ENCODE measurements at places on chromosomes 1 and 21.

- no peak for DNase-seq
These were observed 34.9 kb upstream of the ZNF362 start for GRCh38 chr1:33221385-33221758.

DNA sequence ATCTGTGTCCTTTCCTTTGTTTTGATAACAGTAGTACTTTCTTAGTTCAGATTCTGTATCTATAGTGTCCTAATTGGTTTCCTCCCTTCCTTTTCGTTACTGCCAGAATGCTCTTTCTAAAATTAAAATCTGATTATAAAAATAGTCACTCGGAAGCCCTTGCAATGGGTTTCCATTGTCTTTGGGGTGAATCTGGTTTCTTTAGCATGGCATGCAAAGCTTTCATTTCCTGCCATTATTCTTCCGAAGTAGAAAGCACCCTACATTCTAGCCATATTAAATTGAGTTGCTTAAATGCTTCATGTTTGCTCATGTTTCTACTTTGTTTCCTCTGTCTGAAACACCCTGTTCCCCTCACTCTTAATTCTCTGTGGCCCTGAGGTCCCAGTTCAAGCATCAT lies 53.2 kb upstream of the MACF1 start:
- no peak for DNase-seq

DNA sequence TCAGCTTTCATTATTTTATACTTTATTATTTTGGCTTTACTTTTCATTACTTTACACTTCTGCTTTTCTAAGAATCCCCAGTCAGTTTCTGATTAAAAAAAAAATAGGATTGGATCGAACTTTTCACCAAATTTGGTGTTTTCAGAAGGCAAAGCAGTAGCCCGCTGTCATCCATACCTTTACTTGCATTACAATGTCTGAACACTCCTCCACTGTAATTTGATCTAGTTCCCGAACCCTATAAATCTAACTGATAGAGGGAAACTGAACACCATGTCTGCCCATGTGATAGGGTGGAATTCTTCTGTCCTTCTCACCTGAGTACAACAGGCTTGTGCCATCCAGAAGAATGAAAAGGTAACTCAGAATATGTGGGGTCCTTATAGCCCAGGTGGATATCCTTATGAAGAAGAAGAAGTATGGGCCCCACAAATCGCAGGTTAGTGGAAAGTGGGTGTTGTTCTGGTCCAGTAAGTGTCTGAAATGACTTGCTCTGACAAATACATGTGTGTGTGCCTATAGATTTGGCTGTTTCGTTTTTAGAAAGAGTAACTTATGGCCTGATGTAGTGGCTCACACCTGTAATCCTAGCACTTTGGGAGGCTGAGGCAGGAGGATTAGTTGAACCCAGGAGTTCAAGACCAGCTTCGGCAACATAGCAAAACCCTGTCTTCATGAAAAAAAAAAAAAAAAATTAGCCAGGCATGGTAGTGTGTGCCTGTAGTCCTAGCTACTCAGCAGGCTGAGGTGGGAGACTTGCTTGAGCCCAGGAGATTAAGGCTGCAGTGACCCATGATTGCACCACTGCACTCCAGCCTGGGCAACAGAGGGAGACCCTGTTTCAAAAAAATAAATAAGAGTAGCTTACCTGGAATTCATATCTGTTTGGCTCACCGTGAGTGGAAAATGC lies 26.6 kb upstream of the CDC14A start:
- no peak for DNase-seq

GRCh38 chr1:172139196-172139595 lies 281.3 kb upstream of the C1orf105 start:
- no peak for DNase-seq

DNA sequence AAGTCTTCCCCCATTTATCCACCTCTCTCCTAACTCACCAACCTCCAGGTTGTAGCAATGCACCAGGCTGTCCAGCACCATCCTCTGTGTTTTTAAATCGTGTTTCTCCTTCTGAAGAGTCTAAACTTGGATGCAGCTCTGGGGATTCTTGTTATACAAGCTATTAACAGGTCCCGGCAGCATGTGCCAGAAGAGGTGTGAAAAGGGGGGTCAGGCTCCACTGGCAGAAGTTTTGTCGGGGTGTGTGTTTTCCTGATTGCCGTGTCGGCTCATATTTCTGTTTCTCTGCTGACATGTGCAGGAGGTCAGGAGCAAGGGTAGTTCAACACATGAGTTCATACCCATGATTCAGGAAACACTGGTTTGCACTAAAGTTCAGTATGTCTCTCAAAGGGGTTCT lies 658.6 kb upstream of the CAMK1G start:
- no peak for DNase-seq

- no peak for DNase-seq
These were observed 30.4 kb downstream of the FHAD1 start for GRCh38 chr1:15277447-15277838.

DNA sequence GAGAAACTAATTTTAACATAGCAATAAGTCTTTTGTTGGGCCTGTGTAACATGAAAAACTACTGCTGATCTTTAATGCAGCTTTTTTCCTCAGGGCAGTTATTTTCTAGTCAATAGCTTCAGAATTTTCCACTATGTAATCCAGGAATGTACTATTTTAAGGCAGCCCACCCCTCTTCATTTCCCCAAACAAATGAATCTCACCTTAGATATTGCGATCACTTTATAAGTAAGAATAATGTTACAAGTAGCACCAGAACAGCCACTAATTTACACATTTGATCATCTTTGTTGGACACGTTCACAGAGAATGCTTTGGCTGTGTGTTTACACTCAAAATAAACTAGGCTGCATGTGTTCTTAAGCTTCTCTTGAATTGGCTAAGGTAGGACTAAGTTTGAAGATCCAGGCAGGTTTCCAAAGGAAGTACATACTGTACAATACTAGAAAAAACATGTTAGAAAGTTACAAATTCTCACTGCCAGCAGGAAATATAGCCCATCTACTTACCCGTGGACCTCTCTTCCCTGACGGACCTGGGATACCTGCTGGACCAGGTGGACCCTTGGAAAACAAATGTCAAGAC lies 41.7 kb downstream of the COL24A1 start:
- no peak for DNase-seq

GRCh38 chr1:20530306-20530705 lies 22.1 kb upstream of the FAM43B start:
- DNase-seq: no peak

DNA sequence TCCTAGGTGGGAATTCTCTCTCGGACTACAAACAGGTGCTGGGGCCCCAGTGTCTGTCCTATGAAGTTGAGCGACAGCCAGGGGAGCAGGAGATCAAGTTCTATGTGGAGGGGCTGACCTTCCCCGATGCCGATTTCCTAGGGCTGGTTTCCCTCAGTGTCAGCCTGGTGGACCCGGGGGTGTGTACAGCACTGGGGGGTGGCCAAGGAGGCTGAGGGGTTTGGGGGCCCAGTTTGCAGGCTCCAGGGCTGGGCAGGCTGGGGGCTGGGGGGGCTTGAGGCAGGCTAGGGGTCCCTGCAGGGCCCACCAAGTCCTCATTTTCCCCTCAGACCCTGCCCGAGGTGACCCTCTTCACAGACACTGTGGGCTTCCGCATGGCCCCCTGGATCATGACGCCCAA lies 20.3 kb upstream of the PADI3 start:
- no peak for DNase-seq

- no peak for DNase-seq
These were observed 44.1 kb upstream of the RGS21 start for GRCh38 chr1:192272732-192273131.

GRCh38 chr1:167792188-167792565 lies 70.4 kb downstream of the MPZL1 start:
- DNase-seq: no peak

GRCh38 chr1:9782116-9782751 lies 41.5 kb downstream of the CLSTN1 start:
- DNase-seq: no peak

DNA sequence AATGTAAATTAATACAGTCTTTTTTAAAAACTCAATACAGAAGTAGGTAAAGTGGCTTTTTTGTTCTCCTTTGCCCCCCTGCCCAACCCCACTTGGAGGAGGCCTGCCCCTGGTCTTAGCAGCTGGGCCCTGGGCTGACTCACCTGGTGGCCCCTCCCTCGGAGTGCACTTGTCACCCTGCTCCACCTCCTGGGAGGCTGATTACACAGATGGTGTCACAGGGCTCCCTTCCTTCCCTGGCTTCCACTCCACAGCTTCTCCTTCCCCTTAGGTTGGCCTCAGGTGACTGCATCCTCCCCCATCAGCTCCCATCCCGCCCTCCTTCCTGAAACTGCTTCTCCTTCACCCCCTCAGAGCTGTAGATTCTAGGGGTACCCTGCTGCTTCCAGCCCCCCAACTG lies 11.7 kb upstream of the CAPN9 start:
- no peak for DNase-seq

GRCh38 chr1:161398900-161399256 lies 31.2 kb upstream of the CFAP126 start:
- no peak for DNase-seq
